ENCODE measurements at places on chromosomes 1 and 21.

- no peak for DNase-seq
Observed at GRCh38 chr1:37868466-37868865, 9.1 kb upstream of the MTF1 start.

- peak; percentile 39 for DNase-seq
Observed at GRCh38 chr1:107450899-107451664, 310.2 kb downstream of the NTNG1 start.

- DNase-seq, result no peak
Observed at GRCh38 chr1:3018051-3018471, 3.2 kb upstream of the ACTRT2 start.

- no peak for DNase-seq
Observed at GRCh38 chr1:16132325-16132785, 23.5 kb downstream of the EPHA2 start.

DNA sequence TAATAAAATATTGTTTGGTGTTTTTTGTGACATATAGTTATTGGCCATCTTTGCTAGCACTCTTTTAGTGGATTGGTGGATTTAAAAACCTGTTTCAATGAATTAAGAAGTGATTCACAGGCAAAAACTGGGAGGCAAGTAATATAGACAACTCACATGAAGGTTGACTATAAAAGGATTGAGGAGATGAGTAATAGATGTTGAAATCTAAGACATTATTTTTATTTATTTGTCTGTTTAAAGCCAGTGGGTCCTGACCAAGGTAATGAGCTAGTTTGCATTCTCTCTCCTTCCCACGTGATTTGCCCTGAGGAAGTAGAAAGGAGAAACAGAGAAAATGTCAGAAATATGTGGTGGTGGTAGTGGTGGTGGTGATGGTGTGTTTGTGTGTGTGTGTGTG, 351.5 kb upstream of the ZP4 start:
- DNase-seq, result no peak

DNA sequence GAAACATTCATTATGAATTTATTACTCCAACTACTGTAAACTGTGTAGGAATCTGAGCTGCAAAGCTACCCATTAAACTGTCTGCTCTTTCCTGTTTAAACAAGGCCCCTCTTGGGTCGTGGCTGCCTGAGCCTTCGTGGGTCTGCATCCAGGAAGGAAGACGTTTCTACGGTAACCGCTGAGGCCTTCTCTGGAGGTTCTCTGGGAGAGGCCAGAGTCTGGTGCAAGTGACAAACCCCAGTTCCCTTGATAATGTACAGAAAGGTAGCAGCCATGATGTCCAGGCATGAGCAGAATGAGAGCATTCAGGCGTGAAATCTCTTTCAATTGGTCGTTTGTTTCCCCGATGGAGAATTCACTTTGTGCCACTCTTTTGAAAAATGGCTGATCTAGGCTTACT, 350.2 kb downstream of the PLPP3 start:
- no peak for DNase-seq

GRCh38 chr1:3922201-3922725, 22.2 kb upstream of the C1orf174 start:
- DNase-seq, result peak; percentile 75

GRCh38 chr21:45825219-45825618, 156.4 kb upstream of the COL6A1 start:
- no peak for DNase-seq

DNA sequence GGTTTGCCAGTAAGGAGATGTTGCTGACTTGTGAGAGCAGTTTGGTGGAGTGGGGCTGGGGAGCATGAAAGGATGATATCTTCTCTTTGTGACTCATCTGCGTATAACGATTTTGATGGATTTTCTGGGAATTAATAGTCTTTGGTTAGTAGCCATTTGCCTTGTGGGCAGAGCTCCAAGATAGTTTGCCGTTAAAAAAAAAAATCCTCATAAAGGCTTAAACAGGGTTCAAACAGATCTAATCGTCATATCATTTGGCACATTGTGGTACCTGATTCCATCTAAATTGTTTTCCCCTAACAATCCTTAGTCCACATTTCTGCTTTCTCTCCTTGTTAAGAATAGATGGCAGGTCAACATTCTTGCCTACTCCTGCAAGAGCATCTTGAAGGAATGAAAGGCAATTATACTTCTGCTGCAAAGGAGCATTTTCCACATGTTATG, 168.0 kb downstream of the PPP1R12B start:
- DNase-seq, result no peak

GRCh38 chr21:37410639-37411038, 44.1 kb downstream of the DYRK1A start:
- DNase-seq, result no peak

- no peak for DNase-seq
Observed at GRCh38 chr1:99957818-99958217, 12.0 kb upstream of the SLC35A3 start.

- no peak for DNase-seq
Observed at GRCh38 chr1:172944931-172945330, 105.8 kb downstream of the TNFSF18 start.

DNA sequence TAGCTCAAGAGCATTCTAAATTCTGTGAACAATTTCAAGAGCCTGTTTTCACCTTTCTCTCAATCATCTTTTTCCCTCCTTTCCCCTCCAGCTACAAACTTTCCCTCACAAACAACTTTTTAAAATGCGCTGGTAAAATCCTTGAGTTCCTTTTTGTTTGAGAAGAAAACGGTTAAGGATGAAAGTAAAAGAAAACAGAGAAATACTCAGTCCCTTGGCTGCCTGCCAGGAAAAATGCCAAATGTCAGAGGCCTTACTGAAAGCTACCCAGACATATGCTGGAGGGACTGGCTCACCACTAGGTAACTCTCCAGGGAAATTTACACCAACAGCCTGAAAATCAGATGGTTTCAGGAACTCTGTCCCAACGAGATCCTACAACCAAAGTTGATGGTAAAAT, 11.0 kb upstream of the SERBP1 start:
- DNase-seq, result peak; percentile 76

DNA sequence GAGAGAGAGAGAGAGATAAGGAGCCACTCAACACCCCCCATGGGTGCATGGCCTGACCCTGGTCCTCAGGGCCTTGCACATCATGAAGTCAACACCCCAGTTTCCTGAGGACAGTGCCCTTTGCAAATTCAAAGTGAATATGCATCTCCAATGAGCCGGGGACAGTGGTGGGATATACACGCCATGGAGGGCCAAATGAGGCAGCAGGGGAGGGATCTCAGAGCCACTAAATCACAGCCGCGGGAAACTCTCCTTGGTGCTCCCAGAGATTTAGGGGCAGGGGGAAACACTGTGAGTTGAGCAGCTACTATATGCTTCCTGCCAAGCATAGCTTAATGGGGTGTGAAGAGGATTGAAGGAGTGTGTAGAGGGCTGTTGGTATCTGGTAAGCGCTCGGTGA, 35.5 kb downstream of the MATN1 start:
- no peak for DNase-seq

DNA sequence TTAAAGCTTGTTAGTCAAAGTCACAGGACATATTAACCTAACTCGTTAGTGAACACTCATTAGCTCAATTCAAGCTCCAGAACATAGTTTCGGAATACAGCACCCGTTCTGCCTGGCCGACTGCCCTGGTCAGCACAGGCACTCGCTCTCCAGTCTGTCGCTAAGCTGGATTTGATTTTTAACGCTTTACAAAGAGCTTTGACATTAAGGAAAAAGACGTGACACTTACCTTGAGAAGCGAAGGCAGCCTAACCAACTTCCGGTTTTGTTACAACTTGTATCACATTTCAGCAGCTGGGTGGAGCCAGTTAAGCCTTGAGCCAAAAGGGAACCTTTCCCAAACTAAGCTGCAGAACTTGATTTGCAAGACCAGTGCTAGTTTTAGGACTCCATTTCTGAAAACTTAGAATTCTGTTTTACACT, at the start of gene FRRS1:
Gene FRRS1, minus strand, starts transcription at position 258 of the 423 bp plus-strand sequence. CDS start 17,867 bp downstream, outside the sequence.
- DNase-seq, result peak; percentile 89

GRCh38 chr1:108636876-108637275, 24.0 kb downstream of the HENMT1 start:
- DNase-seq, result no peak

DNA sequence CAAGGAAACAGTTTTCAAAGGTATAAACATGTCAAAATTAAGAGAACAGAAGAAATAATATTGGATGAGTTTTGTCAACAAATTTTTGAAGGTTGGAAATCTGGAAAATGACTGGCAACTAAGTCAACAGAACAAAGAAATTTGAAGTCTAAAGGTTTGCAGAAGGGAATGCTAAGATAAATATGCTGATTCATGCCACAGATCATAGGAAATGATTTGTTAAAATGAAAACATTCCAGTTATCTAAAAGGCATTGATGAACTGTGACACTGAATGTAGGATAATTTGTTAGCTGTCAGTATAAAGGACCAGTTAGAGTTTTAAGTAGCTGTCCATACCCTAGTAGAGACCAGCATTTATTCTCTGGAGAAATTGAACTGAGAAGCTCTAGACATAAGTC, 157.9 kb upstream of the CHRM3 start:
- DNase-seq, result no peak

DNA sequence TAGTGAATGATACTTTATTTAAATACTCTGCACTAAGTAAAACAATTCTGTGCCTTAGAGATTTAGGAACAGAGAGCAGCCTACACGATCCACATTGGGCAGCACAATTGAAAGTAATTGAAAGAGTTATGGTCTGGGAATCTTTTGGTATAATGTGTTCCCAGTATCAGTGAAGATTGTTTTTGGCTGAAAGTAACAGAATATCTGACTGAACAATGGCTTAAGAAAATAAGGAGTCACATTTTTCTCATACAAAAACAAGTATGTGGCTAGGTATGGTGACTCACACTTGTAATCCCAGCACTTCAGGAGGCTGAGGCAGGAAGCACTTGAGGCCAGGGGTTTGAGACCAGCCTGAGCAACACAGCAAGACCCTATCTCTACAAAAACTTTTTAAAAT, 306.2 kb downstream of the NFIA start:
- DNase-seq, result no peak
